ENCODE measurements at places on chromosomes 2 and 18. TPM values are rescaled to one million over a fixed set of nuclear protein-coding genes. Genes with fewer than 3 reads are reported as not detected.

Gene NEB
- total RNA-seq = 0.63 TPM

GRCh38 chr18:39105104-39105503 lies 1539.5 kb upstream of the CELF4 start:
- no peak for ATAC-seq

DNA sequence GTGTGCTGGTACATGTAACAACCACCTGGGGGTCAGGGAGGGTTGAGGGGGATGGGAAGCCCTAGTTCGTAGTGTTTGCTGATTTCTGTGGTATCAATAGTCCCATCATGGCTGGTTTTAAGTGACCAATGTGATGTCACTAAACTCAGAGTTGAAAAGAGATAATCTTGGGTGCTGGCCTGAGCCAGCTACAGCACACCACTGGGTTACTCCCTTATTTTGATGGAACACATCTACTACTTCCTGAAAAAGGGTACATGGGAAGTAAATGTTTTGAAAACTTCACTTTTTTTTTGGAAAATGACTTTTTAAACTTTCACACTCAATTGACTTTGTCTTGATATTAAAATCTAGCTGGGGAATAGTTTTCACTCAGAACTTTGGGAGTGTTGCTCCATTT lies 87.0 kb upstream of the CXCR4 start:
- no peak for ATAC-seq

Gene DSG1
- not detected for total RNA-seq

- ATAC-seq = no peak
These were observed 145.5 kb downstream of the MAP4K4 start for GRCh38 chr2:101843048-101843447.

GRCh38 chr18:58633874-58634273 lies 5.0 kb upstream of the ALPK2 start:
- ATAC-seq = no peak

- ATAC-seq = no peak
These were observed 32.1 kb downstream of the ASAP2 start for GRCh38 chr2:9238591-9239326.

DNA sequence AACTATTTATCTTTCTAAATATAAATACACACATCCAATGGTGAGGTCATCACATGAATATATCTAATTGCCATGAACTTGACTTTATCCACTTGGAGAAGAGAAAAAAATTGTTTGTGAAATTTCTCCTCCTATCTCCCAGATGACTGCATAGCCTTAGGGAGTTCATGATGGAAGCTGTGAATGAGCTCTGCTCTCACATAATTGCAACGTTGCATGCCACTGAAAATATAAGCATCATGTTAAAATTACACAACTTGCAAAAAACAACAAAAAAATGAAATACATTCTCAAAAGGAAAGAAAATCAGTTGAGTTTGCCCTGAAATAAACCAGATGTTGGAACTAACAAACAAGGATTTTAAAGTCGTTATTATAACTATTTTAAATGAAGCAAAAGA lies 50.6 kb upstream of the OSR1 start:
- no peak for ATAC-seq

- ATAC-seq = no peak
These were observed 16.3 kb downstream of the CABLES1 start for GRCh38 chr18:23151414-23152099.

GRCh38 chr2:164662868-164663631 lies 41.8 kb upstream of the GRB14 start:
- no peak for ATAC-seq

DNA sequence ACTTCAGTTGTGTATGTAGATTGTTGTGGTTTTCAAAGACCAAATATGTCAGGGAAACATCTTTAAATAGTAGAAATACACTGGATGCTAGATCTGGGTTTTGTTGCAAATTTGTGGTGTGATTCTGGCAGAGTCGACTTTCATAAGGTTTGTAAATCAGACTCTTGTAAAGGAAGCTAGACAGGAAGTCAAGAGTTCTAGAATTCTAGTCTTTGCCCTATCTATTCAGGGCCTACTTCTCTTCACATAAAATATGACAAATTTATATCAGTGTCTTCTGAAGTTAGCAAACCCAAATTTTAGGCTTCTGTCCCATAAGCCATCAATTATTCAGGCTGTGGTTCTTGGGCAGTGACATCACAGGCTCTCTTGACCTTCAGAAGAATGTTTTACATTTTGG lies 1579.2 kb upstream of the PIK3C3 start:
- ATAC-seq = no peak

Gene FABP1
- total RNA-seq = not detected

Gene SLC30A3
- not detected for total RNA-seq

Gene CENPA
- total RNA-seq = 24.3 TPM

GRCh38 chr2:109510136-109511028 lies 103.4 kb downstream of the SEPTIN10 start:
- peak; percentile 27 for ATAC-seq

DNA sequence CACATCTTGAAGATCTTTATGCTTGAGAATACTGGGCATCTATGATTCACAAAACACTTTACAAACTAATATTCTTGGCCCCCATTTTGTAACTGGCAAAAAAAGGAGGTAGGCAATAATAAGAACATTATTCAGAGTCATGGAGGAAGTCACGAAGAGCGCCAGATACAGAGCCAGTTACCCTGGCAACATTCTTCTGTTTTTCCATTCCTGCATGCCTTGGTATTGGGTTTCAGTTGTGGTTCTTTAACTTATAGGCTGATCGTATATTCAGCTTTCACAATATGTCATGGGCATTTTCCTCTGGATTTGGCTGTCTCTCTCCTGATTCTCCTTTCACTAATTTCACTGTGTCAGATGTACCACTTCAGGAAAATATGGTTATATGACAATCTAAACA lies 234.7 kb downstream of the HRH4 start:
- no peak for ATAC-seq

Gene G6PC2
- not detected for total RNA-seq

Gene DPYSL5
- not detected for total RNA-seq

Measured in activated T-helper 17 cell treated with anti-CD3 and anti-CD28 coated beads, Interleukin-2, amount 50 U/mL, for 72 hours (primary cell).